ENCODE measurements at places on chromosomes 11 and 22. TPM values are rescaled to one million over a fixed set of nuclear protein-coding genes. Genes with fewer than 3 reads are reported as not detected.

The TRIM49C gene
- total RNA-seq = not detected

The OVCH2 gene
- total RNA-seq = not detected

The VWCE gene
- 0.51 TPM for total RNA-seq

The TRIM6 gene
- 53.8 TPM for total RNA-seq

The POU2AF2 gene
- not detected for total RNA-seq

The MYRF gene
- 2.8 TPM for total RNA-seq

The MOV10L1 gene
- 0.10 TPM for total RNA-seq

The LYVE1 gene
- 0.31 TPM for total RNA-seq

The MIOX gene
- 0.23 TPM for total RNA-seq

The IL18 gene
- 22.5 TPM for total RNA-seq
